ENCODE measurements at places on chromosomes 11 and 22.

DNA sequence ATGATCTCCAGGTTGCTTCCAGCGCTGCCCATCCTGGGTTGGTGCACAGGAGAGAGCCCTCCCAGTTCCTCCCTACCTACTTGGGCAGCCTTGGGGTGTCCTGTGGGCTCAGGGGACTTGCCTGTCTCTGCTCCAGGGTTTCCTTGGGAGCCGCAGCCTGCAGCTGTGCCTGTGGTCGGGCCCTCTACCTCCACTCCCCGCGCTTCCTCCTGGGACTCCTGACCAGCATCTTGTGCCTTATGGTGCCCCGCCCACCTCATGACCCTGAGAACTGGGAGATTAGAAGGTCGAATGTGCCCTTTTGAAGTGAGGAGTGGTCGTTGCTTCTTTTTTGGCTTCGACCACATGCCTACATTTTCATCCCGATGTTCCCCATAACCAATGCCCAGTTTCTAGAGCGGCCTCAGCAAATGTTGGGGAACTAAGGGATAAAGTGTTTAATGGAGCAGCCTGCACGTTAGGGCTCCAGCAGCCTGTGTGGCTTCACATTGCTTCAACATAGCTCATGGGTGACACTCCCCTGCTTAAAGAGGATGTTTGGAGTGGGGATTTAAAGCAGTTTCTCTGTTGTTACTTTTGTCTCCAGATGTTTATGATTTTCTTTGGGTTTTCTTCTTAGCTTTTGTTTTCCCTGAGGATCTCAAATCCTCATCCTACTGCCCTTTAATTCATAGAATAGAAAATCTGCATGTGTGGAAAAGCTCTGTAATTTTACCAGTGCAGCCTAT is 248.8 kb downstream of the TBC1D22A start:
- no peak for DNase-seq

- DNase-seq: no peak
Measured at GRCh38 chr22:43418079-43418825, 6.4 kb downstream of the MPPED1 start.

DNA sequence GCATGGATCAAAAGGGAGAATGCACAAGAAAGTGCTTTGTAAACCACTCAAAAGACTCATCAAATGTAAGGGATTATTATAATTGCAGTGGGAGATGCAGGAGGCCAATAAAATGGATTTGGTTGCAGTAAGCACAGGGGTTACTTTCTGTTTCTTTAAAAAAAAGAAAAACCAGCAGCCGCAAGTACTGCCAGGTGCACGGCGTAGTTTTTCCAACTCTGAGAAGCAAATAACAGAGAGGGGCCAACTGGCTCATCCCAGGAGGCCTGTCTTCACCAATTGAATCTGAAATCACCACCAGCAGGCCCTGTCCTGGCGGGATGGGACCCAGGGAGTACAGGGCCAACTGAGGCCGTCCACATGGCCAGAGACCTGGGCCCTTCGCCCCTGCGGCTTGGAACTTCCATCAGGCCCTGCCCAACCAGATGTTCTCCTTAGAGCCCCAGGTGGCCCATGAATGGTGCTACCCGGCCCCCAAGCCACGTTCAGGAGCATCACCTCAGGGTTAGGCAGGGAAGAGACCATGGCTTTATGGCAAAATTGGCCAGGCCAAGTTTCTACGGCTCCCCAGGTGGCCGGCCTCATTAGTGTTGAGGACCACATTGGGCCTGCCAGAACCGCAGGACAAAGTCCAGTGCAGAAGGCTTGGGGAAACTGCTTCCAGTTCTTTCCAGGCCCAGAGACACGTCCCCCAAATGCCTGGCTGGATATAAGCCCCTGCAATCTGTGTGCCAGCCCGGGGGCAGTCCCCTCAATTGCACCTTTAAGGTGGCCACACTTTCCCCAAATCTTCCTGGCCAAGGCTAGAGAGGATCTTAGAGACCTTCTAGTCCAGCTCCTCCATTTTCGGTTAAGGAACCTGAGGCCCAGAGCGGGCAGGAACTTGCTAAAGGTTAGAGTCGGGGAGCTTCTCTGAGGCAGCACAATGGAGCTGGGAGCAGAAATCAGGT is 61.7 kb downstream of the CHRDL2 start:
- no peak for DNase-seq

DNA sequence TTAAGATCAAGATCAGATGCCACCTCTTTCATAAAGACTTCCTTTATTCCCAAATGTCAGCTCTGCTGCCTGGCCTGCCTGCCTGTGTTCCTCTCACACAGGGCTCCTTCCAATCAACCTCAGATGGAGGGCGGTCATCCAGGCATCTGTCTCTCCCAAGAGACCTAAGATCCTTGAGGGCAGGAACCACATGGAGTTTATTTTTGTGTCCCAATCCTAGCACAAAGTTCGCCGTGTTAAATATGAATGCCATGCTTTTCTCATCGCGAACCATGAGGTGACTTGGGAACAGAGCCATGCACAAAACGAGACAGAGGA is 72.7 kb upstream of the ARFGAP3 start:
- no peak for DNase-seq

GRCh38 chr11:101923554-101923953 is 7.2 kb upstream of the ANGPTL5 start:
- no peak for DNase-seq
